Stimulated activated CD4-positive, alpha-beta T cell treated with anti-CD3 and anti-CD28 coated beads, Interleukin-1b, Interleukin-23, amount 100 ng/mL, for 48 hours (primary cell): ENCODE measurements at places on chromosomes 16 and 17.
A peak's percentile ranks its signal among the peaks of the same experiment; 100 is the strongest.

DNA sequence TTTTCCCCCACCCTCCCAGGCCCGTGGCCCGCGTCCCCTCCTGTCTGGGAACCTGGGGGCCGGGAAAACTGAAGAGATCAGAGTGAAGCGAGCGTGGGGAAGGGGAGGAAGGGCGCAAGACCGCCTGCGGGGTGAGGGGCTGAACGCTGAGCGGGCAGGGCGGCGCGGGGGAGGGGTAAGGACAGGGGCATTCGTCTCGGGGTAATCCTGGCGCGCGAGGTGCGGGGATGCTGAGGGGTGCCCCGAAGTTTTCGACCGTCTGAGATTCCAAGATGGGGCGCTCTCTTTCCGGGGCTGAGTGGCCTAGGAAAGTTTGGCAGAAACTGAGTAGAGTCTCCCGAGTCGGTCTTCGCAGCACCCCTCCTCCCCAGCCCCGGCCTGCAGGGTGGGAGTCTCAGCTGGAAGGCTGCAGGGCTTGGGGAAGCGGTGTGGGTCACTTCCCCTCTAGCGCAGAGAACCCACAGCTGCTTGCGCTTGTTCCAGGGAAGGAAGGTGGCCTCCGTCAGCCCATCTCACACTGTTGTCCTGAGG, 555 bp downstream of the TTYH2 start:
- no peak for DNase-seq

DNA sequence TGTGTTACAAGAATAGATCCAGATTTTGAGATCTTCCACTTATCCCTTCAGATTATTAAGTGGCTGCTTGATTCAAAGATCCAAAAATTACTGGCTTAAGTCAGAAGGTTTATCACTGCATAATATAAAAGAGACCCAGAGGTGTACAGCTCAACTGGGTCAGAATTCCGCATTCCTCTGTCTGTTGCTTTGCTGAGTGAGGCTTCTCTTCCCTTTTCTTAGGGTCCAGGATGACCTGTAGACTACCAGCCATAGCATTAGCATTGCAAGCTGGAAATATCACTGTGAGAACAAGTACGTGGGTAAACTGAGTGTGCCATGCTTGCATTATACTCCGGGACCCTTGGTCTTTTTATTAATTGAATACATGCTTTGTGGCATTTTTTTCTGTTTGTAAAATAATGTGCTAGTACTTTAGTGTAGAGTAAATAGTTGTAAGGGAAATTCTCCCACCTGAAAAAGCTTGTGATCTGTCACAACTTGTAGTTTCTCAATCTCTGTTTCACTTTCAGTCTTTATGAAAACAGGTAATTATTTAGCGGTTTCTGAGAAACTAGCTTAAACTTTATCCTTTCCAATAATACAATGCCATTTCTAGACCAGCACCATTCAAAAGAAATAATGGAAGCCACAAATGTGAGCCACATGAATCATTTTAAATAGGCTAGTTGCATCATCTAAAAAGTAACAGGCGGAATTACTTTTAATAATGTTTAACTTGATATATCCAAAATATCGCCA, 61.6 kb downstream of the TNRC6C start:
- no peak for DNase-seq

DNA sequence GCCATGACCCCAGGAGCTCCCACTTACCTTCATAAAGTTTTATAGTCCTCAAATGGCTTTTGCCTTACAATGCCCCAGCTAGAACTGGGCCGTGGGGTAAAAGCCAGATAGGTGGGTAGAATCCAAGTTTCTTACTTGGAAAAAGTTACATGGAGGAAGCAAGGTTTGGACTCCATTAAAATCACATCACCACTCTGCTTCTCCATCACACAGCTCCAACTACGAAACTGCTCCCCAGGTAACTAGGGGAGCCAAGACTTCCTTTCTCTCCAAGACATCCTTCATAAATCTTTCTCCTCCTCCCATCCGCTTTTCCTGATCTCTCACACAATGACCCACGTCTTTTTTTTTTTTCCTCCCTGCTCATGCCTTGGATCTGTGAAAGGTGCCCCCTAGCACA, 130.8 kb upstream of the RCVRN start:
- DNase-seq = no peak

DNA sequence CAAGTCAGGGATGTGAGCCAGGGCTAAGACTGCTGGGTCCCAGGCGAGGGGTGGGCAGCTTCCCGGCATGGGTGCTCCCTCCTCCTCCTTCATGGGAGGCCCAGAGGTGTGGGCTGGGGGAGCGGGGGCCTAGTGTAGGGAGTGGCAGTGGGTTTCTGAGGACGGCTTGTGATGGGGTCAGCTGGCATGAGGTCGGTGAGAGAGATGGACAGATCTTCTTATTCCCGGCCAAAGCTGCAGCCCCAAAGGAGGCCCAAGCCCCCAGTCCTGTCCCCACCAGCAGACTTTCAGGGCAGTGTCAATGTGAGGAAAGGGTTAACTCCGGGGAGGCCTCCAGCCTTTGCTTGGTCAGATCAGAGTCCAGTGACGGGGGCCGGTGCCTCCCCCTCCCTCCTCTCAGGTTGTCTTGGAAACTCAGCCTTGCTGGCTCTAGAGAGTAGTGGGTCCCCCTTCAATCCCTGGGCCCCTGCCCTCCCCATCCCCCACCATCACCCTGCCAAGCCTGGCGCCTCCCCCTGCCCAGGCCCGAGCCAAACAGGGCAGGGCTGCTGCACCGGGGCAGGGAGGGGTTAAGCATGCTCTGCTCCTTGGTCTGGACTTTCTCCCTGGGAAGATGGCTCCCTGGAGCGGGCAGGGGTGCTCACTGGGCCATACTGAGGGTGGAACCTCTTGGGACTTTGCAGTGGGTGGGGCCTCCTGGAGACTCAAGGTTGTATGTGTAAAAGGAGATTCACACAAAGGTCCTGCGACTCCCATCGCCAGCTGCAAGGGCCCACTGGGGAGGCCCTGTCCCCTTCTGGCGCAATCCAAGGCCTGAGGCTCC, 12.4 kb downstream of the NAT9 start:
- DNase-seq = no peak

- DNase-seq = no peak
These were observed 54.2 kb upstream of the TRAP1 start for GRCh38 chr16:3771513-3771912.

- no peak for DNase-seq
These were observed 102.1 kb downstream of the KIF2B start for GRCh38 chr17:53924530-53925455.

GRCh38 chr16:6861815-6862477, 470.7 kb upstream of the RBFOX1 start:
- DNase-seq = no peak

GRCh38 chr16:85514598-85515318, 98.4 kb upstream of the GSE1 start:
- DNase-seq = no peak

GRCh38 chr17:77420095-77420803, 279.5 kb downstream of the SEC14L1 start:
- no peak for DNase-seq

DNA sequence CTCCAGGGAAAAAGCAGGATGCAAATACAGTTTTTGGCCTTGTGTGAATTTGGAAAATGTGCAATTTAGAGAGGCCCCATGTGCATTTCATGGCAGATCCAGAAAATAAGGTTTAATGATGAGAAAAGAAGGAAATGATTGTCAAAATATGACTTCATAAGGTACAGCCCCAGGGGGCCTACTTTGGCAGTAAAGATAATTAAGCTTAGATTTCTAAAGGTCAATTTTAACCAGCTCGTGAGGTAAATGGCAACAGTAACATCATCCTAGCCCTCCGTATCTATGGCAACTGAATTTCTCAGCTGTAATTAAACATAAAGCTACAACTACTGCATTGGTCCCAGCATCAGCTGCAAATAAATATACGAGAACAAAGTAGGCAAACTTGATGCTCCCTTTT, 30.0 kb upstream of the PRSS54 start:
- DNase-seq = no peak

DNA sequence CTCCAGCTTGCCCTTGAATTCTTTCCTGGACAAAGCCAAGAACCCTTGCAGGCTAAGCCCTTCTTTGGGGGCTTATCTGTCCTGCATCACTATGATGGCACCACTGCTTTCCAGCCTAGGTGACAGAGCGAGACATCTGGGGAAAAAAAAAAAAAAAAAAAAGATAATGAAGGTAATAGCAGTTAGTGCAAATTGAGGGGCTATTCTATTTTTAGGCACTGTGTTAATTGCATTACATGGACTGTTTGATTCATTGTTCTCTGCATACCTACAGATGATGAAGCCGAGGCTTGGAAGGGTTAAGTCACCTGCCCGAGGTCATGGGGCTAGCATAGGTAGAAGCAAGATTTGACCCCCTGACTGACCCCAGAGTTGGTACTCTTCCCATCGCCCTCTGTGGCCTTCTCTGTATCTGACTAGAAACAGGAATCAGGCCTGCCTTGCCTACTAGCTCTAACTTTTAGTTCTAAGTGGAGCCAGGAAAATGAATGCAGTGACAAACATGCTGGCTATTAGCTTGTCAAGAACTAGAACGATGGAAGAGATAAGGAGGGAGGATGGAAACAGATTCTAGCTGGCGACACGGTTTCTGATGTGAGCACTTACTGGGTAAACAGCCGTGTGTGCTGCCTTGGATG, 312.1 kb downstream of the SNX29 start:
- DNase-seq = no peak

DNA sequence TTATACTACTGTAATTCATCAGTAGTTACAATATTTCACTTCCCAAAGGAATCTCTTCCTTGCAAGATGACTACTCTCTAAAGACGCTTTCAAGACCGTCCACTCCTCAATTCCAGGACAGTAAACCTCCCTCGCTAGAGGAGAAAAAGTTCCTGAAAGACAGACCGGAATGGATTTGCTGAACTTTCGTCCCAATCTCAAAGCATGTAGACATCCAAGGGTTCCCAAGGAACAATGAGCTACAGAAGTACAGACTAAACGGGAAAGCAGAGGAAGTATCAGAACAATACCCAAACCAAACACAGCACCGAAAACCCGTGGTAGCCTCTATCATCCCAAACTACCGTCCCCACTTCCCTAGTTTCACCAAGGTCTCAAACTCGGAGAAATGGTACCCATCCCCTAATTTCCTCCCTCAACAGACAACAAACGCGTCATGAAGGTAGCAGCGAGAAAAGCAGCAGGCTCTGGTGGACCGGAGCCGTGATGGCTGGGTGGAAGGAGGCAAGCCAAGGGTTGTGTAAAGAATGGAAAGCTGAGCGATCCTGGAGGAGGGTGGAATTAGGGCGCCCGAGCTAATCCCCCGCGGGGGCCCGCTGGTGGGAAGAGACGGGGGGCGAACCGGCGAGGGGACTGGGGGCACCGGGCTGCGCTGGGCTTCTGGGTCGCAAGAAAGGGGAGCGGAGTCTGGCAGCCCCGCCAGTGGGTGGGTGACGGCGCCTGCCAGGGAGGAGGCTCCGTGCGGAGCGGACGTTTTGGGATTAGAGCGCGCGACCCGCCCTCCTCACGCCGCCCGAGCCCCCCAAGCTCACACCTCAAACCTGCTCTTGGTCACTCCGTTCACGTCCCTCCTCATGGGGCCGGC, 647 bp downstream of the FBXL20 start:
- DNase-seq = peak; percentile 4

GRCh38 chr16:87295259-87295658, 21.9 kb downstream of the C16orf95 start:
- no peak for DNase-seq

DNA sequence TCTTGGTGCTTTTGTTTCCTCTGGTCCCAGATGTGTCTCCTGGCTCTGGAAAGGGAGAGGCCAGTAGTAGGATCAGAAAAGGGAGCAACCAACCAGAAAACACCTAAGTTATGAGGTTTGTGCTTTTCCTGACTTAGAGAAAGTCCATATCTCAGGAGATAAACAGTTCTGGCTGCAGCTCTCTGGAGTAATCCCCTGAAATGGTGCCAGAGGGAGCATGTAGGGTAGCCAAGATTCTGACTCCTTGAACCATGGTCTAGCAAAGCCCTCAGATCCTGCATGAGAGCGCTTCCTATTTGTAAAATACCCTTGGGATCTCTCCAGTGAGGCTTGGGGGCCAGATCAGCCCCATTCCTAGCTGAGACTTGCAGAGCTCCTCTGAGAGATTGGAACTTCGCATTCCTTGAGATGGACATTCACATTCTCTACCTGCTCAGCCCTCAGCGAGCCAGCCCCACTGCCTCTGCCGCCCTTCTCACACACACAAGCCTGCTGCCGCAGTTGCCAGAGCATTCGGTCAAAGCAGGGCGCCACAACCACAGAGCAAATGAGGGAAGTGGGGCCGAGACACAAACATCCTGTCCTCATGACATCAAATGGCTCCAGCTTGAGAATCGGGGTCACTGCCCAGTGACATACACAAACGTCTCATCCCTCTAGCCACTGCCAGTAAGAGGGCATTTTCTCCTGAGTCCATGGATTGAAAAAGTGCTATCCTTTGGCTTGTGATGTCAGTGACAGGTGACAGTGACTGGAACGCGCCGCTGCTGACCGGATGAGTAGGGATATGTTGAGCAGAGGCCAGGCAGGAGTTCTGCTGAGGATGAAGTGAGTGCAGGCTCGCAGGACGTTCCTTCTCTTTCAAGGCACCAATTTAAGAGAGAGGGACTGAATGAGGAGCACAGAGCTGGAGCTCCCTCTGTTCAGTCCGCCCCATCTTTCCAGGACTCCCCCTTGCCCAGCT, 5.0 kb downstream of the ABHD15 start:
- no peak for DNase-seq
